ENCODE measurements at places on chromosomes 12 and 14. TPM values are rescaled to one million over a fixed set of nuclear protein-coding genes. Genes with fewer than 3 reads are reported as not detected.

L3HYPDH gene
- 39.6 TPM for total RNA-seq

FGF6 gene
- total RNA-seq: not detected

CMKLR1 gene
- total RNA-seq: 15.4 TPM

ACSM4 gene
- not detected for total RNA-seq

SYCP3 gene
- total RNA-seq: 0.34 TPM

RFLNA gene
- total RNA-seq: 43.6 TPM

DEPDC4 gene
- 2.9 TPM for total RNA-seq

GRCh38 chr14:36105401-36105800 is 71.1 kb downstream of the PTCSC3 start:
- DNase-seq: no peak

- no peak for DNase-seq
Measured at GRCh38 chr14:28778138-28779117, 11.8 kb downstream of the FOXG1 start.

GRCh38 chr12:6786416-6787094 is 2.8 kb upstream of the CD4 start:
- DNase-seq: no peak

DNA sequence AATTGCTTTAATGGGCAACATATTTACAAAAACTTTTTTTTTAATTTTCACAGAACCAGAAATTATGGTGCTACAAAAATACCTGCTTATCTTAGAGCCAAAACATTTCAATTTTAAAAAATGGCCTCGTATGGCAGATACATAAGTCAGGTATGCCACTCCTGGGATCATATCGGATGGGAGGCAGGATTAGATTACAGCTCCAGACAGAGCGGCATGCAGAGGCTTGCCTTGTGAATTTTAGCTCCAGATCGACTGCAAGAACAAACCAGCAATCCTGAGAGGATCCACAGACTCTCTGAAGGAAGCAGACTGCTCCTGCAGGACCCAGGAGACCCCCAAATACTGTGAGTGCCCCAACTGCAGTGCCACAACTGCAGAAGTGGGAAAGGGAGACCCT is 169.3 kb upstream of the AMIGO2 start:
- no peak for DNase-seq

- DNase-seq: peak; percentile 35
Measured at GRCh38 chr12:124550123-124551089, 17.0 kb downstream of the NCOR2 start.

- peak; percentile 64 for DNase-seq
Measured at GRCh38 chr12:56836800-56837663, 73.9 kb downstream of the HSD17B6 start.

- DNase-seq: no peak
Measured at GRCh38 chr12:108798551-108799221, 58.7 kb downstream of the SSH1 start.

- no peak for DNase-seq
Measured at GRCh38 chr14:91444335-91445020, 26.9 kb upstream of the CCDC88C start.

- no peak for DNase-seq
Measured at GRCh38 chr14:104889375-104889757, 24.3 kb downstream of the CEP170B start.

DNA sequence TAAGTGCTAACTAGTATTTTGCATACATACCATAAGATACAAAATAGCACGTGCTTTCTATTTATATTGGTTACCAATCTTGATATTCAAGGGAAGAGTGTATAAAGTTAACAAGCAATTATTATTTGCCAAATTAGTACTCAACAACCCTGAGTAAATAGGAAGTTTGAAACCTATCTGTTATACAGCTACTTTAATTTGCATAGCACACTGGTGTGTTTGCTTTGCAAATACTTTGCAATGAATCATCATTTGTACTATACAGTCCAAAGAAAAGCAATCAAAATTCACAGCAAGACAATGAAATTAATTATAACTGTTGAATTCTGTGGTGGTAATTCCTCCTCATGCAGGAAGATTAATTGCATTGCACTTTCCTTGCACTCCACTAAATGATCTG is 469.1 kb downstream of the PRKD1 start:
- DNase-seq: no peak

DNA sequence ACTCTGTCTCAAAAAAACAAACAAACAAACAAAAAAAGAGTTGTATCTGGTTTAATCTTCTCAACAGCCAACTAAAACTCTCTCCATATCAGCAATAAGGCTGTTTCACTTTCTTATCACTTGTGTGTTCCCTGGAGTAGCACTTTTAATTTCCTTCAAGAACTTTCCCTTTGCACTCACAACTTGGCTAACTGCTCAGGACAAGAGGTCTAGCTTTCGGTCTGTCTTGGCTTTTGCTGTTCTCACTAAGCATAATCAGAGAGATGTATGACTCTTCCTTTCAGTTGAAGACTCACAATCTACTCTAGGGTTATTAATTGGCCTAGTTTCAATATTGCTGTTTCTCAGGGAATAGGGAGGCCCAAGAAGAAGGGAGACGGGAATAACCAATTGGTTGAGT is 12.3 kb downstream of the NEMP1 start:
- no peak for DNase-seq

GRCh38 chr14:53010193-53011040 is 59.6 kb upstream of the FERMT2 start:
- peak; percentile 40 for DNase-seq

GRCh38 chr14:43449291-43449690 is 1057.8 kb downstream of the FSCB start:
- DNase-seq: no peak

GRCh38 chr12:2539938-2540337 is 254.8 kb upstream of the FKBP4 start:
- DNase-seq: no peak

DNA sequence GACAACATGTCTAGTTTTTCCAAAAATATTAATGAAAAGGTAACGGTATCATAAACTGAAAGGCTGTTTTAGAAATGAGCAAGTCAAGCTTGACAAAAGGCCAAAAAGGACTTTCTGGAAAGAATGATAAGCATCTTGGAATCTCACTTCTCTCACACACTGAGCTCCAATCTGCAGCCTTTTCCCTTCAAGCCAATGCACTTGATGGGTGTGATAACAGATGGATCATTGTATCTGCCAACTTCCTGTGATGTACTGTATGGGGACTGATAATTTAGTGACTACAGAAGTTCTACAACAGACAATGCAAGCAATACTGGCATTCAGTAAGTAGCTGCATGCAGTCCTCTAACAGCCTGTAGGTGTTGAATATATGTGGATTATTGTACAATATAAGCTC is 147.1 kb downstream of the MED13L start:
- DNase-seq: no peak

DNA sequence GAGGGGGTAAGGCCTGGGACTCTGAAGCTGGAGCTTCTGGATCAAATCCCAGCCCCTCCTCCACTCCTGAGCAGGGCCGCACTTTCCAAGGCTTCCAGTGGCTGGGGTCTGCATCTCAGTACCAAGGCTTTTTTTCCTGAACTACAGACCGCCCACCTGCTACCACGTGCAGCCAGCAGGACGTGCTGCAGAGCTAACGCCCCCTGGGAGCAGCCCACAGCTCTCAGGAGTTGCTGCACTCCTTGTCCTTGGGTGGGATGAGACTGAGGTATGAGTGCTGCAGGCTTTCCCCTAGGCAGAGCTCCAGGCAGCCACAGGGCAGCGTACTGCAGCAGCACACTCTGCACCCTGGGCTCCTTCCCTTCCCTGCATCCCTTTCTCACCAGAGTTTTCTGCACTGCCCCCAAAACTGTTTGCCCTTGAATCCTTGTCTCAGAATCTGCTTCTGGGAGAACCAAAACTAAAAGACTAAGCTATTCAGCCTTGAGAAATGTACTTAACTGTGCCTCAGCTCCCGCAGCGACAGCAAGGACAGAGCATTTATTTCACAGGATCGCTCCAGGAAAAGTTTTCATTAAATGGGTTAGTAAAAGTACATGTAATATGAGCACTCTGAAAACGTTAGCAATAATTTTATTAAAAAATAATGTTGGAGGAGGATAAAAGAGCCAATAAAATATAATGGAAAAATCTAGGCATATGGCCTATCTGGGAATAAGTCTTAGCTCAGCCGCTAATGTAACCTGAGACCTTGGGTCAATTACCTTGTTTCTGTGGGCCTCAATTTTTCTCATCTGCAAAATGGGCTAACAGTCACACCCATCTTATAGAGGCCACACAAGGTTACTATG is 25.5 kb downstream of the RBM19 start:
- no peak for DNase-seq

GRCh38 chr14:104633276-104634137 is 28.9 kb upstream of the TMEM179 start:
- no peak for DNase-seq

GRCh38 chr12:112839386-112839972 is 47.9 kb downstream of the RPH3A start:
- peak; percentile 65 for DNase-seq

DNA sequence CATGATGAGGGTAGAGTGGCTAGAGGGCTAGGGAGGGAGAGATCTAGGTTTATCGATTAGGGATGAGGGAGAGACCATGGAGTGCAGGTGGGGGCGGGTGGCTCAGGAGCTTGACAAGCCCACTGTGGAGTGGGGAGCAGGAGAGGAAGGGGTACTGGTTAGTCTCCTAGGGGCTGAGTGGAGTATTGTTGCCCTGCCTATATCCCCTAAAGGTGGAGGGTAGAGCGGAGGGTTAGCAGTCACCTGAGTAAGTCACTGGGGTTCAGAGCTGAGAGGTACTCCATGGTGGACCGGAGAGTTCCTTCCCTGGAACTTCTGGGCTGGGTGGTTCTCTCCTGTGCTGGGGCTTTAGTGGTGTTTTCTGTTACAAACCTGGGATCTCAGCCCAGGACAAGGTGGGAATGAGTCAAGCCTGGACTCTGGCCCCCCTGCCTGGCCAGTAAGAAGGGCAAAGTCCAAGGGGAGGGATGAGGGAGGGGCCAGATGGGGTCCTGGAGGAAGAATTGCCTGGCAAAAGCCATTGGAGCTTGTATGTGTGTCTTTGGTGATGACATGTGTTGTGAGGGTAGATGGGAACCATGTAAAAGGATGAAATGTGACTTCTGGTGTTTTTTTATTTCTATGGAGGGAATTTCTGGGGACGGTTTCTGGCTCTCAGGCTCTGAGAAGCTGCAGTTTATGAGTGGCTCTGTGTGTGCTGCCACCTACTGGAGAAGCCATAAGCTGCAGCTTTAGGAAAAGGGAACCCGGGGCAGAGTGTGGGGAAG is at the start of gene CIDEB:
Gene CIDEB (minus strand): TSS at position 403 of the 767 bp plus-strand sequence. CDS start 119 bp downstream, at position 284.
- DNase-seq: peak; percentile 55

DNA sequence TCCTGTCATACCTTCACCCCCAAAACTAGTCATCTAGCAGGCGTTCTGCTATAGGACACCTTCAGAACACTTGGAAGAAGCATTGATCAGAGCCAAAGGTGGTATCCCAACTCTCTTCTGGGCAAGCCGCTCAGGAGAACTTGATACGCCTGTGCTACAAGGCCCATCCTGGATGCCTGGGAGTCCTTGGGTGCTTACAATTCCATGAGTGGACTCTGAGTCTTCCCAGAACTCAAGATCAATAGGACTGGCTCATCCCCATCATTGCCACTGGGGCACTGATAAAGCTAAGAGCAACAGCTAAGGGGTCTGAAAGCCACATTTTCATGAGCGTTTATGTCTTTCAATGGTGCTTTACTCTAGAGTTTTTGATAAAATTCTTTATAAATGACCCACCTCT is 1.9 kb downstream of the SPTB start:
- DNase-seq: no peak

DNA sequence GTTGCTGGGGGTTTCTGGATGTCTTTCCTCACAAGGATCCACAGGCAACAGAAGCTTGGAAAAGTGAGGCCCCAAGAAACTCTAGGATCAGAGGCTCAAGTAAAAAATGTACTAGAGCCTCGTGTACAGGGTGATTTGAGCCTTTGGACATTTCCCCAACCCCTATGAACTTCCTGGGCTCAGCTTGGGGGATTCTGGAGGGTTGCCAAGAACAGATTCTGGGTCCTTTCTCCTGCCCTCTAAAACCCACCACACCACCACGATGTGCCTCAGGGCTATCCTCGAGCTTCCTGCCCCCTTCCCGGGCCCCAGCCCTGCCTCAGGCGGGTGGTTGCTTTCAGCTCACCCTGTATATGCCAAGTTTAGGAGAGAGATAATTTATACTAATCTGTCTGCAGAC is 583 bp downstream of the FAM186B start:
- DNase-seq: no peak

- peak; percentile 18 for DNase-seq
Measured at GRCh38 chr14:94110552-94111181, at the start of gene IFI27. IFI27 (plus strand) TSS chr14:94110736.

GRCh38 chr12:98109266-98109665 is 406.1 kb upstream of the TMPO start:
- DNase-seq: no peak

Measured in LHCN-M2 (cell line).